ENCODE measurements at places on chromosomes 2 and 18.

DNA sequence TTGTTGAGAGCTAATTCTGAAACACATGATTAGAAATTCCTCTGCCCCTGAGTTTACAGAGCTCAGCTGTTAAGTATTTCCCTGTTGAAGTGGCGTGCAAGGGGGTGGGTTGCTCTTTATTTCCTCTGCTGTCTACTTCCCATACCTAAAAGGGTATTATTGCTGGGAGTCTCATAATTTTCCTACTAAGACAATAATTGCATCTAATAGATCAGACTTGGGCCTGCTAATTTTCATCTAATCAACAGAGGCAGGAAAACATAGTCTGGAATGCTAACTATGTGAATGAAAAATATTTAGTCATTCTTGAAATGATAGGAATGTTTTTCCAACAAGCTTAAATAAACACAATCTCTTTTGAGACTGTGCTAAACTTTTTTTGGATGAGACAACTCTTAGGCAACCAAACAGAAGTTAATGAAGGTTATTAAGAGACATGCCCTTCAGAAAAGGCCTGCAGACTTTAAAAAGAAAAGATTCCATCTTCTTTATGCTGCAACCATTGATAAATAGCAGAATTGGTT, 111.4 kb downstream of the FEZ2 start:
- DNase-seq, result no peak

- no peak for DNase-seq
Measured at GRCh38 chr2:241672243-241673188, 14.1 kb downstream of the DTYMK start.

- peak; percentile 79 for DNase-seq
Measured at GRCh38 chr2:11784747-11785610, 38.5 kb downstream of the LPIN1 start.

GRCh38 chr18:69220529-69220928, 180.2 kb upstream of the DOK6 start:
- DNase-seq, result no peak

- DNase-seq, result no peak
Measured at GRCh38 chr2:239640210-239640609, 239.4 kb upstream of the HDAC4 start.

GRCh38 chr2:62539606-62540407, 33.8 kb upstream of the TMEM17 start:
- no peak for DNase-seq

- no peak for DNase-seq
Measured at GRCh38 chr2:196638765-196639164, 750 bp upstream of the CCDC150 start.

- no peak for DNase-seq
Measured at GRCh38 chr2:59882822-59883221, 670.6 kb downstream of the BCL11A start.

DNA sequence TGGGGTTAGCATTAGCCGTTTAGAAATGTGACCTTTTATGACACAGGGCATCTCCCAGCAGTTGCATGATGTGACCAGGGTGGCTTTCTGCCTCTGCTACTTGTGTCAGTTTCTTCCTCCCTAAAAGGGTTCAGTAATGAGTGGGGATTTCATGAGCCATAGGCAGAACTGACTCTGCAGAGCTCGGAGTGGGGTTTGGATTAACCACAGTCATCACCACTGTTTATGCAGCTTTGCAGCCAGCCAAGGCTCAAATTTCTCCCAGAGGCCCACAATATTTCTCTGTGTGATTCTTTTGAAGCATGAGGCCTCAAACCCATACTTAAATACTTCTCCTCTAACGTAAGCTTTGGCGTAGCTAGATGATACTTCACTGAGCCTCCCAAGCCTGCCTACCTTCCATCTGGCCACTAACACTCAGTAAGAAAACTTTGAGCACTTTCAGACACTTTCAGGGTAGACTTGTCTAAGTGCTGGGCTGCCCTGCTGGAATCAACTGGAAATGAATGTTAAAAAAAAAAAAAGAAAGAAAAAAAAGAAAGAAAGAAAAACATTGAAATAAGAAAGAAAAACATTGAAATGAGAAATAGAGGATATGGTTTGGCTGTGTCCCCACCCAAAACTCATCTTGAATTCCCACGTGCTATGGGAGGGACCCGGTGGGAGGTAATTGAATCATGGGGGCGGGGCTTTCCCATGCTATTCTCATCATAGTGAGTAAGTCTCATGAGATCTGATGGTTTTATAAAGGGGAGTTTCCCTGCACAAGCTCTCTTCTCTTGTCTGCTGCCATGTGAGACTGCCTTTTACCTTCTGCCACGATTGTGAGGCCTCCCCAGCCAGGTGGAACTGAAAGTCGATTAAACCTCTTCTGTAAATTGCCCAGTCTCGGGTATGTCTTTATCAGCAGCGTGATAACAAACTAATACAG, 11.5 kb upstream of the LAPTM4A start:
- DNase-seq, result no peak

DNA sequence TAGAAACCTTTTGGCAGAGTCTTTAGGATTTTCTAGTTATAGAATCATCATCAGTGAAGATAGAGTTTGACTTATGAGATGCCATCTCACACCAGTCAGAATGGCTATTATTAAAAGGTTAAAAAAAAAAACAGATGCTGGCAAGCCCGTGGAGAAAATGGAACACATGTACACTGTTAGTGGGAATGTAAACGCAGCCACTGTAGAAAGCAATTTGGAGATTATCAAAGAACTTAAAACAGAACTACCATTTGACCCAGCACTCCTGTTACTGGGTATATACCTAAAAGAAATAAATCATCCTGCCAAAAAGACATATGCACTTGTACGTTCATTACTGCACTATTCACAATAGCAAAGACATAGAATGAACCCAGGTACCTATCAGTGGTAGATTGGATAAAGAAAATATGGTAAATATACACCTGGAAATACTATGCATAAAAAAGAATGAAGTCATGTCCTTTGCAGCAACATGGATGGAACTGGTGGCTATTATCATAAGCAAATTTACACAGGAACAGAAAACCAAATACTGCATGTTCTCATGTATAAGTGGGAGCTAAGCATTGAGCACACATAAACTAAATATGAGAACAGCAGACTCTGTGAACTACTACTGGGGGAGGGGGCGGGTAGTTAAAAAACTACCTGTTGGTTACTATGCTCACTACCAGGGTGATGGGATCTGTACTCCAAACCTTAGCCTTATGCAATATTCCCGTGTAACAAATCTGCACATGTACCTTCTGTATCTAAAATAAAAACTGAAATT, 279.0 kb downstream of the KIAA1328 start:
- DNase-seq, result no peak

DNA sequence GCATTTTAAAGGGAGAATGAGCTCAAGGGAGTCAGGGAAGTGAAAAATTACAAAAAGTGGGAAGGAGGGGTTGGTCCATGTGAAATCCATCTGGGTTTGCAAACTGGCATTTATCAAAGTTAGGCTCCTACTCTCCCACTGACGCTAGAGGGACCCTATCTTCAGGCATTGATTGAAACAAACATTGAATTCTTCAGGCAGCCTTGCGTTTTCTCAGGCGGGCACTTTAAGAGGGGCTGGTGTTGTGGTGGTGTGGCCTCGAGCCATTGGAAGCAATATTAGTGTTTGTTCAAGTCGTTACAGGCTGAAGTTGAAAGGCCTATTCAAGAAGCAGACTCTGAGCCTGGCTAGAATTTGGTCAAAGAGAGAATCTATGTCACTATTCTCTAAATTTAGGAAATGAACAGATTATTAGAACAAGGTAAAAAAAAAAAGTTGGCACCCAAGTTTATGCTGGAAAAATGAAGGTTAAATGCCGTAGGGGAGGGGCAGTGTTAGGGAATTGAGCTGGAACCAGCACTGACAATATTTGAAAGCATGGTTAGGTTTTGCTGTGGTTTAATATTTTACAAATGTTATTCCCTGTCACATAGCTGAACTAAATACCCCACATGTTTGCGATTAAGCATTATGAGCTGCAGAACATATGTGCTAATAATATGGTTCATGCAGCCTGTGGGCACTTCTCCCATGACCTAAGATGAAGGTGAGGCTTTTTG, 36.8 kb downstream of the STON1 start:
- no peak for DNase-seq

DNA sequence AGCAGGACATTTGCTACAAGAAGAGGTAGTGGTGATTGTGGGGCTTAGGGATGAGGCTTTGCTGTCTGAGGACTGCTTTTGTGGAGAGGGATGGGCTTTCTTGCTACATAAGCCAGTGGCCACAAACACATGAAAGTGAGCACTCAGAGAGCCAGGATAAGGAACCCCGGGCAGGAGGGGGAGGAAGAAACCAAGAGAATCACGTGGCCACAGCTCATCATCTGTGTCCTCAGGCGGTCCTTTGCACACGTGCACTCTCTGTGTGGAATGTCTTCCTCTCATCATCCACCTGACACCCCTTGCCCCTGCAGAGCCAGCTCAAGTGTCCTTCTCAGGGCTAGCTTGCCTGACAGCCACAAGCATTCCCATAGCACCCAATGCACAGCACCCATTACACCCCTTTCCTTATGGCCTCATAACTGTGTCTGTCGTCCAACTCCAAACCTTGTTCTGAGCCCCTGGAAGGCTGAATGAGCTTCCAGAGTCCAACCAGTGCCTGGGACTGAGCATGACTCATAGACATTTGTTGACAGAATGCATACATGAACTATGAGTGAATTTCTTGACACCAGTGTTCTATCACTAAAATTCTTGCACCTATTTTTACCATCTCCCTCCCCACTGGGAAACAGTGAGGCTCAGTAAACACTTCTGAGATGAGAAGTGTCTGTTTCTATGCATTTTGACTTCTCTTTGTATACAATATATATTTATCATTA, 398.3 kb downstream of the ALK start:
- no peak for DNase-seq

- DNase-seq, result no peak
Measured at GRCh38 chr18:74522635-74523548, 11.4 kb upstream of the CNDP1 start.

DNA sequence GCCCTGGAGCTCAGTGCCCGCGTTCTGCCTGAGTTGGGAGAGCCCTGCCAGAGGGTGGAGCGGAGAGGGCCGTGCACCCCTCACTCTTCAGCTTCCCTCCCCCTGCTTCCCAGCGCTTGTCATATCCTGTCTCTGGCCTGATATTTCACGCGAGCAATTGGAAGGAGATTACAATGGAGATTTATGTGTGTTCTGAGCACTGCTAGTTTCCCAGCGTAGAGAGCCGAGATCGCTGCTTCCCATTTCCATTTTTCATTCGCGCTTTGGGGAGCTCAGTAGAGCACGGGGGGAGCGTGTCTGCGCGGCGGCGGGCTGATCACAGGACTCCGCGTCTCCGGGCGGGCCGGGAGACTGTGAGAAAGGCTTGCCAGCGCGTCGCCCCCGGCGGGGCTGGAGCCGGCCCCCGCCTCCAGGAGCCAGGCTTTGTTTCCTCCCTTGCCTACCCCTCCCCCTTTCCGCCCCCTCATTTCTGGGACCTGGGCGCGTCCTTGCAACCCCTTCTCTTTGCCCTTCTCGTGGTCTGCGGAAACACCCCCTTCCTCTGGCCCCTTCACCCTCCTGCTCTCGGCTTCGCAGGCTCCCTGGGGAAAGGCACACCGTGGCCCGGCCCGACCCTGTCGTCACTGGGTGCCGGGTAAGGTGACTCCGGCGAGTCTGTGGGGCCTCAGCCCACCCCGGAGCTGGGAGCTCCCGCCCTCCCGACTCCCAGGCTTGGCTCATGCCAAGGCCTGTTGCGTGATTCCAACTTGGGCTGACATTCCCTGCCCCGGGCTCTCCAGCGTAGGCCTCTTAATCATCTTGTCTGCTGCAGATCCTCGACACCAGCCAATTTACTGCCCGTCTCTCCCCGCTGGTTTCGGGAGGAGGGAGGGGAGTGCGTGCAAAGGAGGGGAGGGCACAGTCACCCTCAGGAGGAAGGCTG, 5.8 kb downstream of the DLX2 start:
- no peak for DNase-seq

GRCh38 chr2:121627525-121628050, 21.7 kb downstream of the CLASP1 start:
- DNase-seq, result no peak

GRCh38 chr2:61970807-61971556, 65.5 kb downstream of the COMMD1 start:
- DNase-seq, result no peak

DNA sequence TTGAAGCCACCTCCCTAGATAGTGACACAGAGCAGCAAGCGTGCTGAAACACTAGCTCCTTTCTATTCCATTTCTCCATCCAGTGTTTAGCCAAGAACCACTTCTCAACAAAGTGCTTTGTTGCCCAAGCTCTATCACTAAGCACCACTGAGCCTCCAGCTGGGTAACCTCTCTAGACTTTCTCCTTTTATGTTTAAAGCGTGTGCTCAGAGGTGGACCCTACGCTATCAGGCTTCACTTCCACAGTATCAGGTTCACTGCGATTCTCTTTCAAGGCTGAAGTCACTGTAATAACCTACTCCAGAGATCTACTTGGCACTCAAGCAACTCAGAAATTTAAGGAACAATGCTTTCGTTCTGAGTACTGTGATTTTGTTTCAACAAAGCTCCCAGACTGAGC, 197.9 kb downstream of the LNPK start:
- DNase-seq, result no peak

GRCh38 chr2:189336276-189336975, 104.8 kb upstream of the WDR75 start:
- DNase-seq, result no peak

- DNase-seq, result no peak
Measured at GRCh38 chr2:31467426-31467825, 52.9 kb upstream of the XDH start.

DNA sequence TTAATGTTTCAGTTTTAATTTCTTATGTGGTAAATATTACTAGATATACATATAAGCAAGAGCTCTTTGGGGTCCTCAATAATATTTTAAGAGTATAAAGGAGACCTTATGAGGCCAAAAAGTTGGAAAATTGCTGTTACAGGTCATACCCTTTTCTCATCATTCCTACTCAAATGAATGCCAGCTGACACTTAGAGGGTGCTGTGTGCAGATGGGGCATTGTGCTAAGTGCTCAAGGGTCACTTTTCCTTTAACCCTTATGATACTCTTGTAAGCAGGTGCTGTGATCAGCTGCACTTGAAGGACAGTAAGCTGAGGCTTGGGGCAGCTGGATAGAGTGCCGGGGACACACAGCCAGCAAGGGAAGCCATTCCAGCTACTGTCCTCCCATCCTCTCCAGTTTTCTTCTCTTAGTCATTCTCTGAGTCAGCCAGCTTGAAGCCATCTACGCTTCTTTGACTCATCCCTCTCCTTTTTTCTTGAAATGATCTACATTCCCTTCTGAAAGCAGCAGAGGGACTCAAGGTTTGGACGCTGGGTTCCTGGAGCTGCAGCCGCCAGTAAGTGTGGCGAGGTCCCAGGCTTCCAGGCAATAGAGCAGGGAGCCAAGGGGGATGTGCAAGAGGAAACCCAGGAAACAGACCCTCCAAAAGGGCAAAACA, 42.0 kb upstream of the CREB1 start:
- DNase-seq, result no peak

DNA sequence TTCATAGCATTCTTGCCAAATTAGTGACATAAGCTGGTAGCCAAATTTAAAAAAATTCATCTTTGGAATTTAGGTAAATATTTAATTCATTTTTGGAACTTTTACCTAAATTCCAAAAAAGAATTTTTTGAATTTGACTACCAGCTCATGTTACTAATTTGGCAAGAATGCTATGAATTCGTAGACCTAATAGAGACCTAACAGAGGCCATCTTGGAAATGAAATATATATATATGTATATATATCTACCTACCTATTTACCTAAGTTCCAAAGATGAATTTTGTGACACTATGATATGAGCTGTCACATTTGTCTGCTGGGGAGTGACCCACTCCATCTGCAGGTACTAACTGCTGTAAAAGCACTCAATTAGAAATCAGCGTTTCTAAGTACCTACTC, 65.6 kb downstream of the MYOM1 start:
- no peak for DNase-seq

GRCh38 chr2:227996366-227996765, 124.9 kb downstream of the DAW1 start:
- no peak for DNase-seq

GRCh38 chr2:191845876-191846514, 893 bp downstream of the CAVIN2 start:
- no peak for DNase-seq

Data from BE2C (cell line).